ENCODE measurements at places on chromosomes 11 and 22.

- DNase-seq, result no peak
These were observed 101.6 kb downstream of the CHST1 start for GRCh38 chr11:45563810-45564209.

DNA sequence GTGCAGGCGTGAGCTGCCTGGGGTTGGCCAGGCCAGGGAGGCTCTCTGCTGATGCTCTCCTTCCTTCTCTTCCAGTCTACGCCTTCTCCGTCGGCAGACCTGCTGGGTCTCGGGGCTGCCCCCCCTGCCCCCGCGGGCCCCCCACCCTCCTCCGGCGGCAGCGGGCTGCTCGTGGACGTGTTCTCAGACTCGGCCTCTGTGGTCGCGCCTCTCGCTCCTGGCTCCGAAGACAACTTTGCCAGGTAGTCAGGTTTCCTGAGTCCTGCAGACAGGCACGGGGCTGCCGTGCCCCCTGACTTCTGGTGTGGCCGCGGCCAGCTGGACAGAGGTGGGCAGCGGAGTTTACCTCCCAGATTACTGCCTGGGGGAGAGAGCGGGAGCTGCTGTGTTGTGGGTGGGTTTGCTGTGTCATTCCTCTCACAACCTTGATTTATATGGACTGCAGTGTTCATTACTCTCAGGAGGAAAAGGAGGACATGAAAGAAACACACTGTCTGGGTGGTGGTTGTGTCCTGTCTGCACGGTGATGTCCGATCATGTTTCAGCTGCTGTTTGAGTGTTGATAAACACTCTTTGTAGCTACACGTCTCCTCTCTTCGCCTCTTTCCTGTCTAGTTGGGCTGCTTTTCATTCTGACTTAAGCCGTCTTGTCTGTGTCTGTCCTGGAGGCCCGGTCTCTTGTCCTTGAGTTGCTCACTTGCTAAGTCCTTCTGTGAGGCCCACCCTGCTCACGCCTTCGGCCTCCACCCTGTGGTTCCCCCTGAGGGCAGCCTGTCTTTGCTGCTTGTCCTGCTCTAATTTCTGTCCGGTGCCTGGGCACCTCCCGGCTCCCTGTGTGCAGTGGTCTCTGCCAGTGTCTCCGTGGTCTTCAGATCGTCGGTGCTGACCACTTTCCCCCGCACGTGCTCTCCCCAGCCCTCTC lies 35.9 kb downstream of the MUC6 start:
- no peak for DNase-seq

DNA sequence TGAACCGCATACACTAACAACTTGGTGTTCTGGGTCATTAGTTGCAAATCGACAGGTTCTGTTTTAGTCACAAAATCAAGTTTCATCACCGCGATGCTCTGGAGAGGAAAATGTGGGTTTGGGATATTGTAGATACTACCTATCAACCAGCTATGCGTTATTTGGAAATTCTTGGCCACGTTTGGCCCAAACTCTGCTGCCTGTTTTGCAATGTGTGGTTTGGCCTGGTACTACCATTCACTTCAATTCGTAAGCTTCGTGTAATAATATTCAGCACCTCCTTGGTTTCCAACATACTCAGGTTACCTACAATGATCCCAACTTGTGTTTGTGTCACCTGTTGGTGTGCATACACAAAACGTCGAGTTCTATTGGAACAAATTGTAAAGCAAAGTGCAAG lies 16.2 kb upstream of the ACER3 start:
- DNase-seq, result no peak

GRCh38 chr22:40507491-40507890 lies 129.0 kb downstream of the MRTFA start:
- DNase-seq, result no peak

DNA sequence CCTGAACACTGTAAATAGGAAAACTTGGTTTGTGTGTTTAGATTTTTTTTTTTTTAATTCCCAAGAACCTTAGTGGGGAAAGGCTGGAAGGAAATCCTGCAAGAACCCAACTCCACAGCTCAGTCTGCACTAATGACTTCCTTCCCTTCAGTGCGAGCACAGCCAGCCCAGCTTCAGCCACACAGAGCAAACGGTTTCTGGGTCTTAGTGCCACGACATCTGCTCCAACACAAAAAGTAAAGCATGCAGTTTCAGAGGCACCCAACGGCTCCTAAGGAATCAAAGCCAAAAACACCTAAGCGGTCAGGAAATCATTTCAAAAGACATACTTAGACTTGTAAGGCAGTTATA lies 236.1 kb downstream of the TTC28 start:
- DNase-seq, result peak; percentile 76

GRCh38 chr11:45163956-45164575 lies 17.6 kb downstream of the PRDM11 start:
- peak; percentile 15 for DNase-seq

Data from IMR-90 (cell line).